CD4-positive, alpha-beta T cell treated with Interleukin-15 for 4 hours (primary cell): ENCODE measurements at places on chromosomes 7 and 10.

DNA sequence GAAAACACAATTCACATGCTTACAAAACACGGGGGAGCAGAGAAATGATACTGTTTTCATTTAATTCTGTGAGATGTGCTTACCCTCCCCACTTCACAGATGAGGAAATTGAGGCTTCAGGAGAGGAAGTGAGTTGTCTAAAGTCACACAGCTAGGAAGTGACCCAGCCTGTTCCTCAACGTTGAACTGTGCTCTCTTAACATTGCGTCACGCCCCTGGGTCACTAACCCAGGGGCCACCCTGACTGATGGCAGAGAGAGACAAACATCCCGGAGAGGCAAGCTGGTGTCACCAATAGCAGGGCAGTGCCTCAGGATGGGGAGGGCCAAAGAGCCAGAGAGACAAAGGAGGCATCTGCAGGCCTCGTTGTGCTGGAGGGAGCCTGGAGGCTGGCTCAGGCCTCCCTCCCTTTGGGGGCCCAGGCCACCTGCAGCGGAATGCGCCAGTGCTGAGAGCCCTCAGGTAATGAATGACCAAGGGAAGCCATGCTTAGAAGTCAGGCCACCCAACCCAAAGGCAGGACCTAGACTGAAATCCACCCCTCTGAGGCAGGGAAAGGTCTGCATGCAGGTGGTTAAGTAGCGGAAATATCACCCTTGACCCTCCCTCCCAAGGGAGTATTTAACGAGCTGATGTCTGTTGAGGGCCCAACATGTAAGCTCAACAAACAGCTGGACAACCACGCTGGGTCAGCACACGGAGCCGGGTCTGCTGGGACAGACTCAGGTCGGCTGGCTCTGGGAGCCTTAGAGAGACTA lies 81.3 kb downstream of the C10orf105 start:
- peak; percentile 5 for DNase-seq

GRCh38 chr7:30968747-30969603 lies 5.2 kb downstream of the GHRHR start:
- DNase-seq, result no peak

- no peak for DNase-seq
Measured at GRCh38 chr7:27187475-27188385, 2.7 kb upstream of the HOXA11 start.

GRCh38 chr7:155807789-155808548 lies 4.3 kb downstream of the SHH start:
- no peak for DNase-seq

GRCh38 chr7:2497500-2498336 lies 21.5 kb upstream of the GRIFIN start:
- no peak for DNase-seq

DNA sequence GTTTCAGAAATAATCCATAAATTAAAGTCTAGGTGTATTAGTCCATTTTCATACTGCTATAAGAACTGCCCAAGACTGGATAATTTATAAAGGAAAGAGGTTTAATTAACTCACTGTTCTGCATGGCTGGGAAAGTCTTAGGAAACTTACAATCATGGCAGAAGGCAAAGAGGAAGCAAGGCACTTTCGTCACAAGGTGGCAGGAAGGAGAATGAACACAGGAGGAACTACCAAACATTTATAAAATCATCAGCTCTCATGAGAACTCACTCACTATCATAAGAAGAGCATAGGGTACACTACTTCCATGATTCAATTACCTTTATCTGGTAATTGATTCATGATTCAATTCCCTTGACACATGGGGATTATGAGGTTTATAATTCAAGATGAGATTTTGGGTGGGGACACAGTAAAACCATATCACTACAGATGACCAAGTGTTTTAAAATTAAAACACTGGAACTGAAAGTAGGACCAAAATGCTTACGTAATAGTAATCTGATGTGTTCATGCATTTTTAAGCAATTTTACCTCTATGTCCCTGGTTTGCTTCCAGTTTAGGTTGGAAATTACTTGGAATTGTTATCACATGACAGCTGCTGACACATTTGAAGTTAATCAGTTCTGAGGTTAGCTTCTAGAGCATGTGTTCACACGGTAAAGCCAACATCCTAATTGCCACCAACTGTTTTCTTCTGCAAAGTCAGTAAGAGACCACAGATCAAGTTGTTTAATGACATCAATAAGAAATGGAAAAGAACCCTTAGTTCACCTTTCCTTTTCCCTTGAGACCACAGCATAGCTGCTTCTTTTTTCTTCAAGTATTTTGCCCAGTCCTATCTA lies 48.4 kb upstream of the SEMA3C start:
- no peak for DNase-seq

DNA sequence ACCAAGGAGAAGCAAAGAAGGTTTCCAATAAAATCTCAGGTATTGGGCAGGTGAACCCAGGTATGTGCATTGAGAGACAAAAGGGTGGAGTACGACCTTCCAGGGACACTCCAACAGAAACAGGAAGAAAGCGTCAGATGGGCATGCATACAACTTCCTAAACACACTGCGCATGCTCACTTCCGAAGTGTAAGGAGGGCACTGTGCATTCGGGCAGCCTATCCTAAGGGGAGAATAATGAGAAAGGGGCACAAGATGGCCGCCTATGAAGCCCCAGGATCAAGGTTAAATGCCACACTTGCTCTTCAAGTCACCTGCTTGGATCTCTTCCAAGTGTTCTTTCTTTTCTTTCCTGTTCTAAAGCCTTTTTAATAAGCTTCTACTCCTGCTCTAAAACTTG lies 39.4 kb upstream of the PRSS1 start:
- no peak for DNase-seq

GRCh38 chr10:124003070-124003419 lies 90.4 kb downstream of the CHST15 start:
- no peak for DNase-seq

DNA sequence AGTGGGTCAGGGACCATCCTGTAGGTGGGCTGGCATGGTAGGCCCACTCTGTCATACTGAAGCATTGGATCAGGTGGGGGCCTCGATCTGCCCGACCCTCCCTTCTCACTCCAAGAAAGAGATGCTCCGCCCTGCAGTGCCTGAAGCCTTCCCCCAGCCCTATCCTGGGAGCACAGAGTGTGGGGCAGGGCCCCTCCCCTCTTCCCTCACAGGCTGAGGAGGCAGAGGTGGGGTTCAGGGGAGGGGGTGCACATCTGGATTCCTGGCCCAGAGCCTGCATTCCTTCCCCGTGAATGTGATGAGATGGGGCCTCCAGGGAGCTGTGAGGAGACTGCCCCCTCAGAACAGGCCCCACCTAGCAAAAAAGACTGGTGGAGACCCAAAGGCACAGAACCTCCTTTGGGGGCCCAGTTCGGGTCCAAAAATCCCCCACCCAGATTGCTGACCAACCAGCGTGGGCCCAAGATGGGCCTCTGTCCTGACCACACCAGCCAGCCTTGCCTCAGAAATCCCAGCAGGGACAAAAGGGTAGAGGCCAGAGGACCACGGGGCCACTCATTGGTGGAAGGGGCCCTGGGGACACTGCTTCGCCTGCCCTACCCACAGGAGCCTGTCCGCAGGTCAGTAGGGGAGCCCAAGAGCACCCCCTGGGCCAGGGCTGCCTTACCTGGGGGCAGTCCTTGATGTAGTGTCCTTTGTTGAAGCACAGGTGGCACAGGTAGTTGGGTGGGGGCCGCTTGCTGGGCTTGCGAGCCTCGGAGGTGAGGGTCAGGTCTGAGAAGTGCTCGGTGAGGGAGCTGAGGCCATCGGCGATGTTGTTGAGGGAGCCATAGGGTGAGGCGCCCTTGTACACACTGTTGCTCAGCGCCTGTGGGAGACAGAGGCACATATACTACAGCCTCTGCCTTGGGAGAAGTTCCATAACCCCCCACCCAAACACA lies 13.3 kb downstream of the ZCCHC24 start:
- DNase-seq, result no peak
